ENCODE measurements at places on chromosomes 1 and 21.

GRCh38 chr1:225815526-225816178 is 5.7 kb downstream of the EPHX1 start:
- no peak for DNase-seq

GRCh38 chr1:247013391-247013790 is 5.5 kb upstream of the ZNF695 start:
- DNase-seq: no peak

GRCh38 chr1:234750922-234751627 is 141.1 kb upstream of the IRF2BP2 start:
- peak; percentile 73 for DNase-seq

- no peak for DNase-seq
Measured at GRCh38 chr1:33260439-33260838, 4.1 kb downstream of the ZNF362 start.

DNA sequence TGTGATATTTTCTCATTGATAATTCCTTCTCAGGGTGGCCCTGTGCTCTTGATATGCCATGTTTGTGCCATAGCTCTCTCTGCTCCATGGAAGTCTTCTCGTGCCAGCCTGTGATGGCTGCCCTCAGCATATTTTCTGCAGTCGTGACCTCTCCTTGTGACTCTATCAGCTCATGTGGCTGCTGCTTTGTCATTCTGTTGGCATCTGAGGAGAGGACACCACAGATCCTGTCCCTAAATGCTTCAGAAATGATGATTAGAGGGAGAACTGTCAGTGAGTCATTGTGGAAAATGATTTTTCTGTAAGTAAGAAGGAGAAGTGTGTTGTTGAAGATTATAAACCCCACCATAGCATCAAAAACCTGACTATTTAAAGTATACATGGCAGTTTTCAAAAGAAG is 286.0 kb downstream of the ADGRL2 start:
- DNase-seq: no peak

- no peak for DNase-seq
Measured at GRCh38 chr1:108780937-108781574, 34.6 kb downstream of the STXBP3 start.

GRCh38 chr1:24120965-24121364 is 9.0 kb upstream of the MYOM3 start:
- no peak for DNase-seq

DNA sequence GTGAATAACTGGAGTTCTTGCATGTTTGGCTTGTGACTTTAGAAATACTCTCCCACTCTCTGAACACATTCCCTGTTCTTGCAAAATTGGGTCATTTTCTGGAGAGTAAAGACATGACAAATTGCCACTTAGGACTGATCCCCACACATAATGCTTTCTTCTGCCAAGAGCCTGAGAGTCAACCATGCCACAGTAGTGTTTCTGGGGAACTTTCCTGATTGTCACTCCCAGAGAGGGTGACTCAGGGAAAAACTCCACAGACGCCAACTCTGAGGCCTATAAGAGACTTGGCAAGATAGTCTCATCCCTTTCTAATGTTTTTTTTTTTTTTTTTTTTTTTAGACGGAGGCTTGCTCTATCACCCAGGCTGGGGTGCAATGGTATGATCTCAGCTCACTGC is 157.8 kb downstream of the ATG4C start:
- DNase-seq: no peak

GRCh38 chr1:207808911-207809555 is 57.2 kb downstream of the CD46 start:
- DNase-seq: no peak

DNA sequence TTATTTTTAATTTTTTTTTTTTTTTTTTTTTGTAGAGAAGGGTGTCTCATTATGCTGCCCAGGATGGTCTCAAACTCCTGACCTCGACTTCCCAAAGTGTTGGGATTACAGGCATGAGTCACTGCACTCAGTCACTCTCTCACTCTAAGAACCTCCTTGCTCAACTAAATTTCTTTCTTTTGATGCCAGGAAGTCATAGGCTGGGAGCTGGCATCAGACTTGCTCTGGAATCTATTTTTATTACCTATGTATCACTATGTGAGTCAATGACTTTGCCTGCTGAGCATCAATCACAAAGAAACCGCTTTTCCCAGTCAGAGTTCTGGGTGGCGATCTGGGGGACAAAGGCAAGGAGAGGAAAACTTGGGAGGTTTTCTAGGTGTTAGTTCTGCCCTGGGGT is 35.5 kb upstream of the PARP1 start:
- no peak for DNase-seq

GRCh38 chr1:27316860-27317259 is 5.1 kb upstream of the TMEM222 start:
- DNase-seq: no peak

DNA sequence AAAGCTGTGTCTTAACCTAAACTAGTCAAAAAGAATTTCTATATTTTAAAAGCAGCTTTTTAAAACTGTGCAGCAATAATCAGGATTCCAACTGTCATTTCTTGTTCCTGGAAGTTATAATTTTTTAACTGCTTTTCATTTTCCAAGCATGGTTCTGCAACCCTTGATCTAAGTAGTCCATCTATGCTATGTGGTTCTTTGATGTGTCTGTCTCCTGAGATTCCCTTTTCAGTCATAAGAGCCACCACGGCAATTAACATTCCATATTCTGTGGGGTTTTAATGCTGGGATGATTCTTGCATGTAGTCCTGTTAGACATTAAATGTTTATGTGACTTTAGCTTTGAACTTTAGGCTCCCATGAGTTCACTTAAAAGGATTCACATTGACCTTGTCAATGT is 220.4 kb downstream of the TPR start:
- DNase-seq: no peak

DNA sequence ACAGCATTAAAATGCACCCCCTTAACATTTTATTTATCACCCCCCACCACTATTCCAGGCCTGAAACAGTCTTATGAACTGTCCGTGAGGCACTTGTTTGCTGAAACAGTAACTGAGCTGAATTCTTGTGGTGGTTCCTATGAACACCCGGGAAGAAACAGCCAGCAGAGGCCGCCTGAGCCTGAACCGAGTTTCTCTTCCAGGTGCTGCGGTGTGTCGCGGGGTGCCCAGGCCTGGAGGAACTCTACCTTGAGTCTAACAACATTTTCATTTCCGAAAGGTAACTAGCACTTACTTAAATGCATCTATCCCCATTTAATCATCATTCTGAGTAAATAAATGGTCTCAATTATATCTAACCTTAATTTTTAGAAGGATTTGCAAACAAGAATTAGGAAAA is 66.8 kb downstream of the TBCE start:
- no peak for DNase-seq

DNA sequence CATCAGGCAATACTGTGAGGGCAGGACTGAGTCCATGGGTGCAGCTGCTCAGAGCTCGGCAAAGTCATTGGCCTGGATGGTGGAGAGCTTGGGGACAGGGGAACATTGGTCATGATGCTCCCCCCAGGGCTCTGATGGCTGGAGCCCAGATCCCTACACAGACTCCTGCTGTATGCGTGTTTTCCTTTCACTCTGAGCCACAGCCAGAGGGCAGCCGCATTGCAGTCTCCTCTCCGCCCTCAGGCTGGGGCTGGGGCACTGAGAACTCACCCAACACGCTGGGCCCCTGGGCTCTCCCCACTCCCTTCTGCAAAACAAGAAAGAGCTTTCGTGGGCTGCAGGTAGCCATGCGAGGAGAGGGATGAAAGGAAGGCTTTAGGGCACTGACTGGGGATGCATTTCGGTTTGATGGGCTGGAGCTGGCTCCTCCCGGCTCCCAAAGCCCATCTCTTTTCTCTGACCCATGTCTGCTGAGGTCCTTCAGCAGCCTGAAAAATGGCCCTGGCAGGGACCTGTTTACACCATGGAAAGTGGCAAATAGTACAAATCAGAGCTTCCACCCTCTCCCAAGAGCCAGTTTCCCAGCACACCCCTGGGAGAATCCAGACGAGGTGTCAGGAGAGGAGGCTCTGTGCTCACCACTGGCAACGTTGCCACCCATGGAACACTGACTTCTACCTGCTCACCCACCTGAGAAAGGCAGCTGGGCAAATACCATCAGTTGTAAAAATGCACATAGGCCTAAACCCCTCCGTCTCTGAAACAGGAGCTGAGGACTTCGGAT is 43.8 kb downstream of the CAPN2 start:
- no peak for DNase-seq

DNA sequence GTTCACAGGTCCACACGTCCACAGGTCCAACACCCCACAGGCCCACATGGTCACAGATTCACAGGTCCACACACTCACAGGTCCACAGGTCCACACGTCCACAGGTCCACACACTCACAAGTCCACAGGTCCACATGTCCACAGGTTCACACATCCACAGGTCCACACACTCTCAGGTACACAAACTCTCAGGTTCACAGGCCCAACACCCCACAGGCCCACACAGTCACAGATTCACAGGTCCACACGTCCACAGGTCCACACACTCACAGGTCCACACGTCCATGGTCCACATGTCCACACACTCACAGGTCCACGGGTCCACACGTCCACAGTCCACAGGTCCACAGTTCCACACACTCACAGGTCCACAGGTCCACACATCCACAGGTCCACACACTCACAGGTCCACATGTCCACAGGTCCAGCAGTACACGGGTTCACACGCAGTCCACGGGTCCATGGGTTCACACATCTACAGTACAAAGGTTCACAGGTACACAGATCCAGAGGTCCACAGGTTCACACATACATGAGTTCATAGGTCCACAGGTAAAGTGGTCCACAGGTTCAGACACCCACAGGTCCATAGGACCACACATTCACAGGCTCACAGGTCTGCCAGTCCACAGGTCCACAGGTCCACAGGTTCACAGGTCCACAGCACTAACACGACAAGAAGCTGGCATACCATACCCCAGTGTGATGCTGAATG is 39.3 kb upstream of the COL6A2 start:
- no peak for DNase-seq

DNA sequence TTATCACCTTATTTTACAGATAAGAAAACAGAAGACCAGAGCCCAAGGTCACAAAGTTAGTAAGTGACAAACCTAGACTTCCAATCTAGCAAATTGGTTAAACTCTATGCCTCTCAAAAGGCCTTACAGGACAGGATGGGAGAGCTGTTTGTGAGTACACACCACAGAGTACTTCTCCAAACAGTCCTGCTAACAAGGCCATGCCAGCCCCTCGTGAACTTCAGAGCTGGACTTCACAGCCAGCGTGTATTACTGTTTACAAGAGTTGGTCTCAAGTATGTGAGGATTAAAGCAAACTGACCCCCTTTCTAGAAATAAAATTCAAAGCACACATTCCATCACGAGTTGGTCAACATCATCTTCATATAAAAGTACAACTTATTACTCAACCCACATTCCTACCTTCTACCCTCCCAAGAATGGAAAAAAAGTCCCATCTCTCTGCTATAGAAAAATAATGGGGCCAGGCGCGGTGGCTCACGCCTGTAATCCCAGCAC is 19.8 kb upstream of the UBR4 start:
- DNase-seq: no peak

DNA sequence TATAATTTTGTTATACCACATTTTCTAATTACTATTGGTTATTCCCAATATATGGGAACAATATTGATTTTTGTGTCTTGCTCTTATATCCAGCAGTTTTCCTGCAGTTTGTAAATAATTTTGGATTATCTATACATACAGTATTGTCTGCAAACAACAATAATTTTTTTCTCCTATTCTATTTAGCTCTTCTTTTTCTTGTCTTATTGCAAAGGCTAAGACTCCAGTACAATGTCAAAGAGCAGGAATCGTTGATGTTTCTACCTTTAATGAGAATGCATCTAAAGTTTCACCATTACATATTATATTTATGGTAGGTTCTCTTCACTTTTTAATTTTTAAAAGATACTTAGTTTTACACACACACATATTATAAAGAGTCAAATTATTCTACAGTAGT is 4.1 kb upstream of the AVPR1B start:
- DNase-seq: no peak

GRCh38 chr21:38817371-38818324 is 11.9 kb downstream of the ETS2 start:
- no peak for DNase-seq

DNA sequence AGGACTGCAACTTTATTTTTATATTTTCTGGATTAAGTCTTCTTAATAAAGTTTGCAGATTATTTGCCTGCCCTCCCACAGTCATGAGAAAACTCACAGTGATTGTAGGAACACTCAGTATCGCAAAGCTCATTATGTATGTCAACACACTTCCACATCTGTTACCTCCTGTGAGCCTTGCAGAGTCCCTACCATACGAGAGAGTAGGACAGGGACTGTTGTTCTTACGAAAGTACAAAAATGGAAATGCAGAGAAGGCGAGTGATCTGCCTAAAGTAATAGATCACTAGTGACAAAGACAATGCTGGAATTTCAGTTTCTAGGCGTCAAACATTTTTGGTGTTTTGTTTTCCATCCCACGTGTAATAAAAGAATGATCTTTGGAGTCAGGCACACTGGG is 131.7 kb downstream of the SYT2 start:
- no peak for DNase-seq

Measured in NCI-H1930 (cell line).